ENCODE measurements at places on chromosomes 13 and 19.

DNA sequence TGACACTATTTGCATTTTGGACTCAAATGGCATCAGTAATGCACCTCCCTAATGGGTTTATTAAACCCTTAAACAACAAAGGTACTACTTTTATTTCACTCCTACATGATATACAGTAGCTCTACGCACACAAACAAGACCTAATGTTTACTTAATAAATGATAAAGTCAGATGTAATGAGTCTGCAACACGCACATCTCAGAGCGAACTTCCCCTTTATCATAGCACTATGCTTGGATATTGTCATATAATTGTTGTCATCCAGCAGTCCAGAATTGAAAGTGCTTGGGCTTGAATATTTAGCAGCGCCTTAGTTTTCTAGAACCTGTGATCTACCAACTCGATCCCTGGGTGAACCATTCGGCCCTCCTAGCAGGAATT is 772 bp downstream of the PARP4 start:
- no peak for DNase-seq

GRCh38 chr13:85261757-85262346 is 537.4 kb downstream of the SLITRK6 start:
- DNase-seq, result no peak

DNA sequence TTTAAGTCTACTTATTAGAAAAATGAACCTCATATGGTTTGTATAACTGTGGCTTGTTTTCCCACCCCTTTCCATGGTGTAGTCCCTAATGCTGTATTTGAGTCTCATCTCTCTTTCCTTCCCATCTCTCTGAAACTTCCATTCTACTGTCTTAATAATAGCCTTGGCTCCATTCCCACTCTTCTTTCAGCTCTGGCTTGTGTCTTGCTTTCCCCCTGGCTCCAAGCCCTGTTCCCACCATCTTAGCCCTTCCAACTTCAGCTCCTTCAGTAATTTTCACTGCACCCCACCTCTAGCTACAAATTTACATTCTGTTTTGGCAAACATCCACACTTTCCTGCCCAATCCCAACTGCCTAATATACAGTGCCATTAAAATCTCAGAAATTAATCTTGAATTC is 137.5 kb downstream of the SLITRK6 start:
- no peak for DNase-seq

- DNase-seq, result no peak
These were observed 64.9 kb upstream of the FGF14 start for GRCh38 chr13:102466610-102467190.

DNA sequence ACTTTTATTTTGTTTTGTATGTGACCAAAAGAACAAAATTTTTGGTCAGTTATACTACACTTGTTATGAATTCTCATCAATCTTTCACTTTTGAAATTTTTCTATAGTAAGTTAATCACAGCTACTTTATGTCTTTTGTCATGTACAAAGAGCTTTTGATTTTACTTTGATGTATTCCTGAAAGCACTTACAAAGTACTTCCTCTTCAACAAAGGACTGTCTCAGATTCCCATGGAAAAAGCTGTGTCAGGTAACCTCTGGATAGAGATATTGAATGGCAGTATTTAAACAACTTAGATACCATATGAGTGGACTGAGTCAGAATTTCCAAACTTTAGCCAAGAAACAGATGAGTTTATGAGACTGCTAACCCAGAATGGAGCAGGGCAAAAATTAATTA is 689.3 kb upstream of the ATXN8OS start:
- DNase-seq, result no peak

GRCh38 chr13:36683701-36684100 is 9.9 kb downstream of the SERTM1 start:
- DNase-seq, result no peak

- no peak for DNase-seq
These were observed 33.1 kb downstream of the SHANK1 start for GRCh38 chr19:50686310-50687032.

DNA sequence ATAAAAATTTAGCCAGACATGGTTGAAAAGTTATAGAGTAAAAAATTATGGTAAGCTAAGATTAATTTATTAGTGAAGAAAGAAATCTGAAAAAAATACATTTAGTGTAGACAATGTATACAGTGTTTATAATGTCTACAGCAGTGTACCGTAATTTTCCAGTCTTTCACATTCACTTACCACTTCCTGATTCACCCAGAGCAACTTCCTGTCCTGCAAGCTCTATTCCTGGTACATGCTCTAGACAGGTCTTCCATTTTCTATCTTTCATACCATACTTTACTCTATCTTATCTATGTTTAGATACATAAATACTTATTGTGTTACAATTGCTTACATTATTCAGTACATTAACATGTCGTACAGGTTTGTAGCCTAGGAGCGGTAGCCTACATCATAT is 1387.8 kb upstream of the ATXN8OS start:
- DNase-seq, result no peak

GRCh38 chr13:23644527-23645138 is 74.4 kb downstream of the TNFRSF19 start:
- DNase-seq, result no peak

DNA sequence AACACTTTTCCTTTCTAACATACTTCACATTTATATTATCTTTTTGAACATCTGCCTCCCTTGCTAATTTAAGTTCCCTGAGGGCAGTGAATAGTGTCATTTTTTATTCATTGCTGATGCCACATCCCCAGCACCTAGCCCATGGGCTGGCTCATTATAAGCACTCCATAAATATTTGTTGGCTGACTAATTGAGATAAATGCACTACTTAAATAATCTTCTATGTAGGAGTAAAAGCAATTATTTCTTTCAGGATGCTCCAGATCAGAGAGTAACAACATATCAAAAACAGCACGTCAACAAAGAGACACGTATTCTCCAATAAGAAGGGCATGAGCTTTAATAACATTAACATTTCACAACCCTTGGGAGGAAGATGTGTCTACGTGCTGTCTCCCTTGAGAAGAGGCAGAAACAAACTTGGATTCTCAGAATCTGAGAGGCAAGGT is 228.2 kb downstream of the LHFPL6 start:
- no peak for DNase-seq

- no peak for DNase-seq
These were observed 27.6 kb downstream of the SCEL start for GRCh38 chr13:77563111-77563510.

- peak; percentile 45 for DNase-seq
These were observed 7.9 kb upstream of the PEAK3 start for GRCh38 chr19:2289714-2290435.

DNA sequence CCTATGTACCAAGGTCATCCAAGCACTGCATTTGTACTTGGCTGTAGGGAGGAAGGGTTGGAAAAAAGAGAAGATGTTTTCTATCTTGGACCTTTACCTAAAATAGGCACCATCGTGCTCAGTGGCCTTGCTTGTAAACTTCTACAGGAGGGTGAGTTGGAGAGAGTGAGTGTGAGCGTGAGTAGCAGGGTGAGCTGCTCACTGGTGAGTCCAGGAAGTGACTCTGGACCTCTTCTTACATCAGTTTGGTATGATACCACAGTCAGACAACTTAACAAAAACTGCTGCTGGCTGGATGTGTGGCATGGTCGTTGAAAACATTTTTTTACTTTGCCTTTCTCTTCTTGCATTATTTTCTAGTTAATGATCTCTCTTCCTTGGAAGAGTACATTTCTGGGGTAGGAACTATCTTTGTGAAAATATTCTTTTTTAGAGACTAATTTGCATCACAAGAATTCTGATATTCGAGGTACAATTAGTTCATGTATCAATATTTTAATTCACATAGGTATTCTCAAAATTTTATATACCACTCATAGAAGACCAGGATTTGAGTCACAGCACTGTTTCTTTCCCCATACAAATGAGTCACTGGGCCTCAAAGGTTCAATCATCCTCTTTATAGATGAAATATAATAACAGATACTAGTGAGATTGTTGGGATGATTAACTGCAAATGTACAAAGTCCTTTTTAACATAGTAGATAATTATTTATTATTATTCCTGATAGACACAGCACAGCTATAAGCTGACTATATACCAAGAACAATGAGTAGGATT is 651 bp downstream of the SERPINE3 start:
- DNase-seq, result no peak

- peak; percentile 86 for DNase-seq
These were observed 53.6 kb upstream of the LDLR start for GRCh38 chr19:11035441-11036377.

GRCh38 chr19:1252221-1252820 is 3.9 kb downstream of the MIDN start:
- DNase-seq, result peak; percentile 54

GRCh38 chr13:49584771-49585182 is 581 bp downstream of the RCBTB1 start:
- no peak for DNase-seq

- no peak for DNase-seq
These were observed 89.5 kb downstream of the SLITRK6 start for GRCh38 chr13:85709721-85710120.

DNA sequence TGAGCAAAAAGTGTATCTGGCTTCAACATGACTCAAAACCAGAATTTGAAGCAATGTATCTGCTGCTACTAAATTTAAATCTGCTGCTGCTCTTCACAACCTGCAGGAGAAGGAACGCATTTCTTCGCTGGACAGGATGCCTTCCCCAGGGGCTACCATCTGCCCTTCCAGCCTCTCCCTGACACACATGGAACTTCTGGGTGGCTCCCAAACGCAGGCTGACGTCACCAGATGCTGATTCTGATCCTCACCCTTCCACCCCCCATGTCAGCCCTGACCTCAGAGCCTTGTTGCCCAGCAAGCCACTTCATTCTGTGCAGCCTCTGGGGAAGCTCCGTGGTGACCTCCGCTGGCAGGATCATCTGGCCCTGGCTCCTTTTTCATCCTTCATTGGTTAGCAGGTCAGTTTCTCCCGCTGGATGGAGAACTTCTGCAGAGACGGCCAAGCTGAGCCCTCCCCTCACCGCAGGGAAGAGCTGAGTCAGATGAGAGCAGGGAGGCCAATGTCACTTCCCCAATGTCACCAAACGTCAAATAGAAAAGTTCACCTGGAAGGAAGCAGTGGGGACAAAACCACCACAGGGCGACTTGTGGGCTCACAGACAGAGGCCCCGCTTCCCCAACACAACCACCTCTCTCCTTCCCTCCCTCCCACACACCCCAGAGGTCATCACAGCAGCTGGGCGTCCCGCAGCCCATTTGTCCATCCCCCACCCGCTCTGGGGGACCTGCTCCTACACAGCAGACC is 14.0 kb upstream of the RAB20 start:
- no peak for DNase-seq

DNA sequence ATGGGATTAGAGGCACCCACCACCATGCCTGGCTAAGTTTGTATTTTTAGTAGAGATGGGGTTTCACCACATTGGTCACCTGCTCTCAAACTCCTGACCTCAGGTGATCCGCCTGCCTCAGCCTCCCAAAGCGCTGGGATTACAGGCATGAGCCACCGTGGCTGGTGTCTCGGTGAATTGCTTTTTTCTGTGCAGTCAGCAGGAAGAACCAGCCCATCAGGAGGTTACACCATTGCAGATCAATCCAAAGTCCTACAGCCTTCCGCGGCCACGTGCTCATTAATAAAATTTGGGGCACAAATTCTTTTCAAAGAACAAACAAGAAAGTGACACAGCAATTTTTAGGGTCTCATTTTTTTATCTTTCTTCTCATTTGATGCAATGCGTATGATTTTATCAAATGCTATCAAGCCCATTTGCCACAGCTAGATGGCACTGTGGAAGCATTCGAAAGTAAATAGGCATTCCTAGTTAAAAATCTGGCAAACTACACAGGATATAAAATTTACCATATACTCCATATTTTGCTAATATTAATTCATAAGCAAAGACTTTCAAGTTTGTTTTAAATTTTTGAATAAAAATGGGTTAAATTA is 54.4 kb upstream of the ZNF835 start:
- DNase-seq, result no peak

- no peak for DNase-seq
These were observed 34.9 kb downstream of the DNAJC15 start for GRCh38 chr13:43058318-43058674.

DNA sequence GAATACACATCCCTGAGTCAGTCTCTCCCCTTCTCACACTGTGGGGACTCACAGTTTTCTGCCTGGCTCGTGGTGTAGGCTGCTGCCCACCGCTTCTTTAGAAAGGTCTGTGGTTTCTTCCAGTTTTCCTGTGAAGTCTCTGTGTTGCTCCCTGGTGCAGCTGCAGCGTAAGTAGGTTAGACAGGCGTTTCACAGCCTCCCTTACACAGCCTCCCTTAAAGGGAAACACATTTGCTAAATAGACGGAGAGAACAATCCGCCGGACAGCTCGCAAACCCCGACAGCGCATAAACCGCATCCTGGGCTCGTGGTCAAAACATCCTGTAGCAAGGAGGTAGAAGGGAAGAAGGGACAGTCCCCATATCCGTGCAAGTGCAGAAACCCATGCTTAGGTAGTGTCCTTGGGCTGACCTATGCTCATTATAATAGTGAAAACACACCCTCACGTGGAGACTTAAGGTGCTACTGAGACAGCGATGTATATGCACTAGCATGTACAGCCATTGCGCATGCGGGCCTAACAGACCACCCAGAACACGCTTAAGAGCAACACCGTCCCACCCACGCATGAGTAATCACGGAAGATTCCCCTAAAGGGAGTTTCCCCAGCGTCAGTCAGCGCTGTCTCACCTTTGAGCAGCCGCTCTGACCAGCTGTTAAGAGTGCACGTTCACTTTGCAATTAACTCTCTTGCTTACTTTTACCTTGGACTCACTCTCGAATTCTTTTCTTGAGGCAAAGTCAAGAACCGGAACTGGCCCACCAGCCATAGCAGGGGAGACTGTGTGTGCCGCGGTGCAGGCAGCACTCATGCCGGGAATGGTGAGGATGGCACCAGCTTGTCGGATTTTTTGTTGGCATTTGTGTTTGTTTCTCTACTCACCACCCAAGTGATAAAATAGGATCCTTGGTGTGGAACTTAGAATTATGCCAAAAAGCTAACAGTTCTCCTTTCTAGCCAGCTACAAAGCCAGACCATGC is 16.6 kb downstream of the SIGLEC8 start:
- DNase-seq, result peak; percentile 85

GRCh38 chr13:42271337-42272114 is 426 bp upstream of the AKAP11 start:
- peak; percentile 91 for DNase-seq

DNA sequence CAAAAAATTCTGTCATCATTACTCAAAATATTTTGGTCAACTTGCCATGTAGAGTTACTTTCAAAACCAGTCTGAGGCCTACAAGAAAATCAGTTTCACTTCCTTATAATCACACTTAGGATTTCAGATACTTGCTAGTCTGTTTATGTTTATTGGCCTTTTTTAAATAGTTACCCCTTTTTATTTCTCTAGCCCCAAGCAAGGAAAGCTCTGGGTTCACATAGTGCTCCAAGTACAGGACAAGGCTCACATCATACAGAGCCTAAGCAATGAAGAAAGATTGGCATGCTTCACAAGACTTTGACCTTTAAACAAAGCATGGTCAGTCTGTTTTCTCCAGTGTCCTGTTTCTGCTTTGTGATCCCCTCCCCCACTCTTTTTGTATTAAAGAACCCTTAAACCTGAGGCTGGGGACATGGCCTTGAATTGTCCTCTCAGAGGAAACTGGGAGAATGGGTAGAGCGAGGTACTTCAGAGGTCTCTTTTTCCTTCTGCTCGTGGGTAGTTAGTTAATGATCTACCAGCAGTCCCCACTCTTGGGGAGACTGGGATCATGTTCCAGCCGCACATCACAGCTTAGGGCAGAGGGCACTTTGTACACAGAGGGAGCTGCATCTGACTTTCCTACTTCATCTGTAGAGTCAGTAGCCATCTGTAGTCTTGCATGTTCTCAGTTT is 30.7 kb downstream of the CEACAM1 start:
- DNase-seq, result no peak

GRCh38 chr13:111066544-111066943 is 48.6 kb upstream of the ARHGEF7 start:
- DNase-seq, result no peak

- no peak for DNase-seq
These were observed 6.8 kb downstream of the FIZ1 start for GRCh38 chr19:55592391-55593090.

- DNase-seq, result no peak
These were observed 1007.2 kb downstream of the PCDH9 start for GRCh38 chr13:66222926-66223325.
